ENCODE measurements at places on chromosomes 5 and 9.

- DNase-seq: no peak
Measured at GRCh38 chr9:20082831-20083230, 294.0 kb upstream of the SLC24A2 start.

DNA sequence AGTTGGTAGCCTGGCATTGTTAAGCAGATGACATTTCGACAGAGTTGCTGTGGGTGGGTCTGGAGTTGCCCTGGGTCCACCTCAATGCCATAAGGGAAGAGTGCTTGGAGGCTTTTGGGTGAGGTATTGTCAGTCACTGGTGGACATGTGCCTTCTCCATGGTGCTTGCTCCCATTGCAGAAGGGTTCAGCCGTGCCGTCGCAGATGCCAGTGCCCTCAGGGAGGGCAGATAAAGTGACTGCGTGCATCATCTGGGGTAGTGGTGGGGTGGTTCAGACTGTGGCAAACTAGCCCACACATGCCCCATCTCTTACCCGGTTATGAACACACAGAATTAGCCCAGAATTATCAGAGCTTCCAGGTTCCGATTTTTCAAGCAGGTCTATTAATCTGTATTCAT lies 71.6 kb downstream of the FBXL7 start:
- DNase-seq: no peak

- DNase-seq: no peak
Measured at GRCh38 chr5:36304095-36304805, 2.5 kb upstream of the RANBP3L start.

- DNase-seq: no peak
Measured at GRCh38 chr9:135745686-135746324, 43.8 kb downstream of the KCNT1 start.

GRCh38 chr9:120344230-120344629 lies 235.7 kb downstream of the CDK5RAP2 start:
- no peak for DNase-seq

DNA sequence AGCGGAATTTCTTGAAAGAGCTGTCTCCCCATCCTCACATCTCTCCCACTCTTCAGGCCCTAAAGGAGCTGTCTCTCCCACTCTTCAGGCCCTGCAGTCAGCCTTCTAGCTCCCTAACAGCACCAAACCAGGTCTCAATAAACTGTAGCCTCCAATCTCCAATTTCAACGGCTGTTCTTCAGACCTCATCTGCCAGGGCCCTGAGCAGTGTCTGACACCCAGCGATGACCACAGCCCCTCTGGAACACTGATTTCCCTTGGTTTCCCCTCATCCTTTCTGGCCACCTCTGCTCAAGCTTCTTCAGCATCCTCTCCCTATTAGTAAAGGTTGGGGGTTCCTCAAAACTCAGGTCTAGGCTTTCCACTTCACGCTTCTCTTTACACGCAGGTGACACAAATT lies 1.6 kb upstream of the P4HA2 start:
- no peak for DNase-seq

DNA sequence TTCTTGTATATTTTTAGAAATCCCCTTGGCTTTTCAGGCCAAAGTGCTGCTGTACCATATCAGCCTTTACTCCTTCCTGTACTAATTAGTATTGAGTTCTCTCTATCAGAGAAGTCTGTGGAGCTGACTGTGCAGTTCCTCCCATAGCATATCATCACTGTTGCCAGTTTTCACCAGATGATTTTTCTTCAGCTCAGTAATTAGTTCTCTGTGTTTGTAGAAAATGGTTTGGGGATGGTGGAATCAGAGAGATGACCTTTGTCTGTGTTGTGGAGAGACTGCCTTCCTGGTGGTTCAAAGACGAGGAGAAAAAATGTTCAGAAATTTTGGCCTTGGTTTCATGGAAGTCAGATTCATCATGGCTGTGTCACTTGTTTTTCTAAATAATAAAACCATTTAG lies 227.5 kb upstream of the ACTBL2 start:
- no peak for DNase-seq

DNA sequence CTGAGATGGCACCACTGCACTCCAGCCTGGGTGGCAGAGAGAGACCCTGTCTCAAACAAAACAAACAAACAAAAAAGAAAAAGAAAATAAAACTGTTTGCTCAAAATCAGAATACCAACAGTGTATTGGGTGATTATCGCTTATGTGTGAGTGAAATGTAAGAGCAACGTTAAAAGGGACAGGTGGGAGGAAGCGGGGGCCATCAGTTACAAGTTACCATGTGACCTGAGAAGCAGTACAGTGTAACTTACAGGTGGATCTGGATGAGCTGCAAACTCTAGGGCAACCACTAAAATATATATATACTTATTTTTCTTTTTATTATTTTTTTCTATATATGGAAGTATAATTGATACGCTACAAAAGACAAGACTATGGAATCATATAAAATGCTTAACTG lies 93.4 kb downstream of the KCNT1 start:
- DNase-seq: no peak

DNA sequence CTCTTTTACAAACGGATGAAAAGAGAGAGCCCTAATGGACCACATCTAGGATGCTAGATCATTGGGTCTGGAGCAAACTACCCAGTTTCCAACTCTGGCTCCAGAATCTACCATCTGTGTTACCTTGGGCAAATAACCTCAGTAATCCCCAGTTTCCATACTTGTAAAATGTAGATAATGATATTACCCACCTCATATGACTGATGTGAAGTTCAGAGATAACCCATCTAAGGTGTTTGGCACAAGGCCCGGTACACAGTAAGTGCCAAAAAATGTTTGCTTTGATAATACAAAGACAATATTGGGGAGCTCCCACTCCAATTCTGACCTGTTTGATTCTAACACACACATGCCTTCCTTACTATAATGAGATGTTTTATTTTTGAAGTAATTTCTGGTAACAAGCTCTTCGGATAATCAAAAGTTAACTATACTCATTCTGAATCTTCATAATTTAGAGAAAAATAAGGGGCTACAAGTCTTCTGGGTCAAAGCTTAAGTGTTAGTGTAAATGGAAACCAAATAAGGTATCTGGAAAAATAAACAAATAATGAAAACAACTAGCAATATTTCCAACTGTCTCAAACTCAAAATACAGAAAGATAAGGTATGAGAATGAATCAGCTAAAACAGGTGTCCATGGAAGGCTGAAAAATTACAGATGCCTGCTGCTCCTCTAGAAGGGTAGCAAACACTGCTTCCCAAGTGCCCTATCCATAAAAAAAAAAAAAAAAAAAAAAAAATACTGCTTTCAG lies 30.4 kb downstream of the ELL2 start:
- DNase-seq: no peak

DNA sequence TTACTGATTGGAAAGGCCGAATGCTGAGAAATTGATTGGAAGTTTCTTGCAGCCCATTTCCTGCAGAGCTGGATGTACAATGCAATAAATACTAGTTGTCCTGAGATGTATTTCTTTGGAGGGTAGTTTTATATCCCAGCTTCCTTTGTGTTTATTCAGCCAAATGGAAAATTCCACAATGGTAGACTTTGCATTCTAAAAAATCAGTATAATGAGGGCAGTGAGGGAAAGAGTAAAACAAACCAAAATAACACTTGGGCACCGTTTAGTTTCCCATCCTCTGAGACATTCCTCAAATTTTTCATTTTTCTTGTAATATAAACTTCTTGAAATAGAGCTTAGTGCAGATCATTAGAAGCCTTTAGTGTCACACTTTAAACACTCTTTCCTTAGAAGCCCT lies 379.4 kb downstream of the EBF1 start:
- DNase-seq: no peak

GRCh38 chr9:97697837-97698236 lies 697 bp upstream of the XPA start:
- DNase-seq: no peak

DNA sequence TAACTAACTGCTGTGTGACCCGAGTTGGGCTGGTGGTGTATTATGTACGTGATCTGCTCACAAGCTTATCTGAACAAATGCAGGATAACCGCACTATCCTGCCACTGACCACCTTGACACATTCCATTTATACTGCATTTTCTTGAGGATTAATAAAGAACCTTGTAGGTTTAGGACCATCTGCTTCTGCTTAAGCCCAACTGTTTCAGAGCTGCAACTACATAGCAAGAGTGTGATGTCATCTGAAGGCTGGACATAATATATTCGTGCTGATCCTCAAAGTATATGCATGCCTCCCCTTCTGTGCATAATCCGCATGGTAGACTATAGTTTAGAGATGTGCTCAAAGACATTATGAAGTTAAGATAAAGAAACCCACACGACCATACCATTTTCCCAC lies 435.9 kb downstream of the BNC2 start:
- DNase-seq: no peak

GRCh38 chr5:15510092-15510491 lies 10.1 kb downstream of the FBXL7 start:
- no peak for DNase-seq

- DNase-seq: no peak
Measured at GRCh38 chr5:102713682-102714231, 41.3 kb upstream of the PAM start.

DNA sequence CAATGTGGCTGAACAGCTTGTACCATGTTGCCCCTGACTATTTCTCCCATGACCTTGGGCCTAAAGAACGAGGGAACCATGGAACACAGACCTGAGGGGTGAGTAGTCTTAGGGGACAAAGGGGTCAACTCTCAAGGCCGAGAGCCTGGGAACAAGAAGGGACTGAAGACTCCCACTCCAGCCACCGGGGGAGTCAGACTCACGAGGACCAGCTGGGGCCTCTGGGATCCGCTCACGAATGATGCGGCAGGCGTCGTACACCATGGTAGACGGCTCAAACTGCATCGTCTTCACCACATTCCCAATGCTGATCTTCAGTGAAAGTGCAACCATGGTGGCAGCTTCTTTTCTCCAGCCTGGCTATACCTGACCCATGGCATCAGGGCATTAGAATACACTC lies 6.6 kb downstream of the TLN1 start:
- DNase-seq: no peak

GRCh38 chr9:35406183-35406959 lies 83.5 kb upstream of the RUSC2 start:
- DNase-seq: peak; percentile 1

DNA sequence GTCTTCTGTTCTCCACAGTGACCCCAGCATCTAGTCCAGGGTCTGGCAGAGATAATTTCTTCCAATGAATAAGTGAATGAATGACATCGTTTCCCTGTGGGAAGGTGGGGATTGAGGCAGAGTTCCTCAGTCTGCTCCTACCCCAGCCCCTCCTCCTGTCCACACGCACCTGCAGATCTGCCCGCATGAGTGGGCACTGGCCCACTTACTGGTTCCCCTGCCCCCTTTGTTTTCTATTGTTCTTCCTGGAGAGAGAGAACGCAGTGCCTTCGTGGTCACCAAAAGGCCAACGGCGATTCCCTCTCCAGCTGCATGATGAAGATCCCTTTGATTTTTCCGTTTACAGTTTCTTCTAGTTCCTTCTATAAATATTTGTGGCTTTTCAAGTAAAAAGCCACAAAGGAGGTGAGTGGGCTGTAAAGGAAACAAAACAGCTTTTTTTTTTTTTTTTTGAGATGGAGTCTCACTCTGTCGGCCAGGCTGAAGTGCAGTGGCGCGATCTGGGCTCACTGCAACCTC lies 5.8 kb upstream of the FPGS start:
- no peak for DNase-seq

DNA sequence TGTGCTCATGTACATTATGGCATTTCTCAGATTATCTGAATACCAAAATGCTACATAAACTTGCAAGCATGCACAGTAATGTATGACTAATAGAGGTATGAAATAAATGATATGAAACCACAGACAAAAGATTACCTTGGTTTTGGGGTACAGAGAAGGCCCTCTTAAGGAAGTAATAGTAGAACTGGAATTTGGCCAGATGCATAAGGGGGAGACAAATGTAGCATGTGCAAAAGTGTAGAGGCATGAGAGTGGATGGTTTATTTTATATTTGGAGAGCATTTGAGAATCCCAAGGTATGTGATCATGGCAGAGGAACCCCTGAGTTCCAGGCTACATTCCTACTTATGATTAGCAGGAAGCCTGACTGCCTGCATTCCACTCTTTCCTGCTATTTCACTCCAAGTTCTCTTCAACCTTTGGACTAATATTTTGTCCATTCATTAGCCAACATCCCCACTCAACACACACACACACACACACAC lies 74.2 kb downstream of the MAMDC2 start:
- no peak for DNase-seq

DNA sequence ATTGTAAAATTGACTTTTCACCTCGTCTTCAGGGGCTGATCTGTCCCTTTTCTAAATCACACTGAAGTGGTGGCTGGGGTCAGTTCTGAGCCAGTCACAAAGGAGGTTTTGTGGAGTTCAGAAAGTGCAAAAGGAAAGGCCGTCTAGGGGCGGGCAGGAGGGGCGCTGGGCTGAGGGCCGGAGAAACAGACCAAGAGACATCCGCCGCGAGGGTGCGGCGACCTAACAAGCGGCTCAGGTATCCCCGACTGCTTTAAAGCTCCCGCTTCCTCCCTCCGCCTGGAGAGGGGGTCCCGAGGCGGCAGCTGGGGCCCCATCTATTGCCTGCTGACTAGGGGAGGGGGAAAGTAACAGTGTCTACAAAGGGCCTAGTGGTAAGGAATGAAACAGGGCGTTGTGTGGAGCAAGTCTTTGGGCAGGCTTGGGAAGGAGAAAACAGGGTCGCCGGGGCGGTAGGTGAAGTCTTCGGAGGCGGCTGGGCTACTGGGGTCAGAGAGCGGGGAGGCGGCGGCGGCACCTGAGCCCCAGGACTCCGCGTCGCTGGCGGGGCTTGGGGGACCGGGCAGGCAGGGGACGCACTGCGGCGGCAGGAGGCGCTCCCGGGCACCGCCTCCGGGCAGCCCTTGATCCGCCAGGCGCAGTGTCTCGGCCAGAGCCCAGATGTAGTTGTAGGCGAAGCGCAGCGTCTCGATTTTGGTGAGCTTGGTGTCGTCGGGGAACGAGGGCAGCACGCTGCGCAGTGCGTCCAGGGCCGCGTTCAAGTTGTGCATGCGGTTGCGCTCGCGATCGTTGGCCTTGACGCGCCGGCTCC lies 950 bp downstream of the NEUROG1 start:
- DNase-seq: no peak
